ENCODE measurements at places on chromosomes 11 and 22.

DNA sequence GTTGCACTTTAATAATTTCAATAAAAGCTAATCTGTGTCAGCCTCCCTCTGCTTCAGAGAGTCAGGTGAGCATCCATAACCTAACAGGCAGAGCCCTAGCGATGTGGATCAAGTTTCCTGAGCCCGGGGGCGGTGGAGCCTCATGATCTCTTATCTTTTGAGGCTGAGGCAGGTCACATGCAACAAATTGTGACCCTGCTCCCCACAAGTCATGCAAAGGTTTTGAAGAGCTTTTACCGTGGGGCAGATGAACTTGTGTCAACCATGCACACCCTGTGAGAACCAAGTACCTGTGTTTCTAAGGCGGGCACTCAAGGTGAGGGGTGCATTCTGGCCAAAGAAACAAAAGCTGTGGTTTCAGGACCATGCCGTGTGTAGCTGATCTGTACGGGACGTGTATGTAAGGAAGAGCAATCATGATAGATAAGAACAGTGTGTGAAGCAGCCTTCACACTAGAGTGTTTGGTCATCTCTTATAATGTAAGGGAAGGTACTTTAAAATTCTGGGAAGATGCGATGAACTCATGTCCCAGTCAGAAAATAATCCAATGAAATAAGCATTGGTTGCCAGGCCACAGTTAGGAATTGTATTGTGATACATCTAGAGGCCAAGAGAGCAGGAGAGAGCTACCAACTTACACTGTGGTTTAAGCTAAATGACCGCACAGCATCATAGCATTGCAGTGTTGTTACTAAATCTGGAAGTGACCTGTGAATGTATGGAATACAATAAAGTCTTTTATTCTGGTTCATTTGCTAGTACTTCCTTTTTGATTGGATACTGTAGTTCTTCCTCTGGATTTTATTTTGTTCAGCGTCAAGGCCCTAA is 49.8 kb downstream of the DKK3 start:
- no peak for DNase-seq

DNA sequence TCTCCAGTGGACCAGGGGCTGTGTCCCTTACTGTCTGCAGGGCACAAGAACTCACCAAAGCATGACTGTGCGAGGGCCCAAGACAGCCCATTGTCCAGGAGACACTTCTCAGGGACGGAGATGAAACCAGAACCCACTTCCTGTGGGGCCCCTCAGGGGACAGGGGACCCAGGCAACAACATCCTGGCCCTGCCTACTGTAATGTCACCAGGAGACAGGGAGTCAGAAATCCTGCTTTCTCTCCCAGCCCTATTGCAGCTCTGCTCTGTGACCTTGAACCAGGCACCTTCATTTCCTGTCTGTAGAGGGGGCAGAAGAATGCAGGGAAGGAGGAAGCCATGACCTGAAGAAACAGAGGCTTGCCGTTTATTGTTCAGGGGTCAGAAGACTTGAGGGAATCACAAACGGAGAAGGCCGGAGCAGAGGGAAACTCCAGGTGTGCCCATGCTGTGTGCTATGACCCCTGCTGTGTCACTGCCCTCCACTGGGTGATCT is 98.0 kb downstream of the NAT10 start:
- no peak for DNase-seq

DNA sequence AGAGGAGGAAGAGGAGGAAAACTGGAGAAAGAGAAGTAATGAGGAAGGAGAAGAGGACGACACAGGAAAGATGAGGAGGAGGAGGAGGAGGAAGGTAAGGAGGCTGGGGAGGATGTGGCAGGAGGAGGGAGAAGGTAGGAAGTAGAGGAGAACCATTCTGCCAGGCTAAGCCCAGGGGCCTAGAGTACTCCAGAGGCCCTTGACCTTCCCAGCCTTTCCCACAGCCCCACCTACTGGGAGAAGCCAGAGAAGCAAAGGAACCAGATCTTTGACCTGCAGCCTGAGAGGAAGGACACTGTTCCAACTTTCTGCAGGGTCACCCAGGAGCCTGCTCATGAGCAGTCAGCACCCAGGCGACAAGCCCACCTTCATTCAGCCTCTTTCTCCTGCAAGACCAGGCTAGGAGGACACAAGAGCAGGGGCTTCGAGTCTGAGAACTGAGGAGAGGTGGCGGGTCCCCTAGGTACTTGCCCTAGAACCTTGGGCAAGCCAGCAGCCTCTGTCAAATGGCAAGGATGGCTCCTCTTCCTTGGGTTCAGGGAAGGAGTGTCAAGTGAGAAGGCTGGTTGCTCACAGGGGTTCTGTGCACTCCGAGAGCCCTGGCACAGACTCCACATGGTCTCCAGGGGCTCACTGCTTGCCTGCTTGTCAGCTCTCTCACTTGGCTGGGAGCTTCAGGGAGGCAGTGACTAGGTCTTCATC is 27.9 kb upstream of the OAF start:
- no peak for DNase-seq

GRCh38 chr11:97516688-97517087 is 1126.9 kb downstream of the JRKL start:
- DNase-seq = no peak

GRCh38 chr11:134048028-134048427 is 20.8 kb upstream of the JAM3 start:
- no peak for DNase-seq

GRCh38 chr11:98732947-98733346 is 287.8 kb upstream of the CNTN5 start:
- no peak for DNase-seq

DNA sequence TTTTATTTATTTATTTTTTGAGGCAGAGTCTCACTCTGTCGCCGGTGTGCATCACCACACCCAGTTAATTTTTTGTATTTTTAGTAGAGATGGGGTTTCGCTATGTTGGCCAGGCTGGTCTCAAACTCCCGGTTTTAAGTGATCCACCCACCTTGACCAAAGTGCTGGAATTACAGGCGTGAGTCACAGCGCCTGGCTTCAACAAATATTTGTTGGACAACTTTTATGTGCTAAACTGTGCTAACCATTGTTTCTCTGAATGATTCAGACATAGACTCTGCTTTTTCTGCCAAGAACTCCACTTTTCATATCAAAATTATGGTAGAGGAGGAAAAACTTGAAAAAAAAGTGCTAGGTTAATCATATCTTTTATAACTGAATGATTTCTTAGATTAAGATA is 36.3 kb downstream of the MMP7 start:
- DNase-seq = no peak

GRCh38 chr22:50633086-50633485 is 5.1 kb upstream of the ARSA start:
- DNase-seq = no peak

DNA sequence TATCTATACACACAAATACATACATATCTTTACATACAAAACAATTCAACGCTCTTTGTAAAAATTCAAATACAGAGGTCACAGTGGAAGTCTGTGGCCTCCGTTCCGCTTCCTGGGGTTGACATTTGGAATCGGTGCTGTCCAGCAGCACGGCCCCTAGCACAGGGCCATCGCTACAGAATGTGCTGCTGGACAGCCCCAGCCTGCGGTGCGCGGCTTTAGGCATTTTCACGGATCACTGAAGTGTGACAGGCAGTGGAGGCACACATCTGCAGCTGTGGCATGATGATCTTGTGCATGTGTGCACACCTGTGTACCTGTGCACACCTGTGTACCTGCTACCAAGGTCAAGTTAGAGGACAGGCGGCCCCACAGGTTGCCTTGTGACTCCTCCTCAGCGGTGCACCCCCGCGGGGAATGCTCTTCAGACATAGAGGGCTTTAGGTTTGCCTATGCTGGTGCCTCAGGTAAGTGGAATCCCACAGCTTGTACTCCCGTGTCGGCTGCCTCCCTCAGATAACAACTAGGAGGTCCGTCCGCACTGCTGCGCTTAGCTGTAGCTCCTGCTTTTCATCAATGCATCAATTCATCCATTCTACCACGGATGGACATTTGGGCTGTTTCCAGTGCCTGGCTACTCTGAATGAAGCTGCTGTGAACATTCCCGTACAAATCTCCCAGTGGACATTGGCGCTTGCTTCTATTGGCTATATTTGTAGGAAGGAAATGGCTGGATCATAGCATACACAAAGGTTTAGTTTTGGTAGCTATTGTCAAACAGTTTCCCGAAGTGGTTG is 29.9 kb downstream of the GAL start:
- DNase-seq = no peak

DNA sequence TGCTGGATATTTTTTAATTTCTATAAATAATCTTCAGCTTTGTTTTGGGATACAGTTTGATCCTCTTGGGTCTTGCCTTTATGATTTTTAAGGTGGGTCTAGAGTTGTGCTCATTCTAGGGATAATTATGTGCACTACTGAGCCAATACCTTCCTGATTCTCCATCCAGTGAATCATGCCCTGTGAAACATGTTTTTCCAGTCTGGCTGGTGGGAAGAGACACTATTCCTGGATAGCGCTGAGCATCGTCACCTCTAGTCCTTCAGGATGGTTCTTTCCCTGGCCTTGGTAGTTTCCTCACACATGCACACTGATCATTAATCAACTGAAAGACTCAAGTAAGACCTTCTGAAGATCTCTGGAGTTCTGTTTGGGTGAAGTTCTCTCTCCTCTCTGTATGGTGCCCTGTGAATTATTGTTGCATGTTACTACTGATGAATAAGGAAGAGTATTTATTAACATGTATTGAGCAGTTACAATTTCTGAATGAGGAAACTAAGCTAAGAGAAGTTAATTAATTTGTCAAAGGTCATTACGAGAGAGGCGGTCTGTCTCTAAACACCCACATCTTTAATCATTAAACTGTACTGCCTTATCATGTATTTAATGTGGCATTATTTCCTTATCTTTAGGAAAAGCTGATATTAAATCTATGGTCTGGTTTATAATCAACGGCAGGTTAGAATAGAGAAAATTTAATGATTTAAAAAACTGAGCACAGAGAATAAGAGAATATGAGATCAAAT is 39.1 kb upstream of the LIPT2 start:
- no peak for DNase-seq

Data from stimulated activated CD4-positive, alpha-beta T cell treated with anti-CD3 and anti-CD28 coated beads, Interleukin-2, amount 100 ng/mL, for 4 hours (primary cell).